ENCODE measurements at places on chromosomes 16 and 17.
A peak's percentile ranks its signal among the peaks of the same experiment; 100 is the strongest.

GRCh38 chr16:87303431-87303930 is 13.7 kb downstream of the C16orf95 start:
- DNase-seq, result no peak

GRCh38 chr17:50916026-50916707 is 50.0 kb upstream of the TOB1 start:
- DNase-seq, result peak; percentile 37

GRCh38 chr16:774086-775001 is 13.8 kb downstream of the MSLN start:
- DNase-seq, result no peak

- no peak for DNase-seq
Measured at GRCh38 chr17:70636517-70637133, 467.3 kb downstream of the KCNJ2 start.

GRCh38 chr17:47189732-47190237 is 690 bp upstream of the CDC27 start:
- no peak for DNase-seq

All from stimulated activated CD4-positive, alpha-beta T cell treated with anti-CD3 and anti-CD28 coated beads, Interleukin-1b, Interleukin-23, amount 100 ng/mL, for 48 hours (primary cell).